ENCODE measurements at places on chromosomes 16 and 17. TPM values are rescaled to one million over a fixed set of nuclear protein-coding genes. Genes with fewer than 3 reads are reported as not detected.

The FBXL16 gene
- polyA plus RNA-seq = 12.0 TPM

The DHRS7C gene
- not detected for polyA plus RNA-seq

The GPS1 gene
- polyA plus RNA-seq = 149 TPM

DNA sequence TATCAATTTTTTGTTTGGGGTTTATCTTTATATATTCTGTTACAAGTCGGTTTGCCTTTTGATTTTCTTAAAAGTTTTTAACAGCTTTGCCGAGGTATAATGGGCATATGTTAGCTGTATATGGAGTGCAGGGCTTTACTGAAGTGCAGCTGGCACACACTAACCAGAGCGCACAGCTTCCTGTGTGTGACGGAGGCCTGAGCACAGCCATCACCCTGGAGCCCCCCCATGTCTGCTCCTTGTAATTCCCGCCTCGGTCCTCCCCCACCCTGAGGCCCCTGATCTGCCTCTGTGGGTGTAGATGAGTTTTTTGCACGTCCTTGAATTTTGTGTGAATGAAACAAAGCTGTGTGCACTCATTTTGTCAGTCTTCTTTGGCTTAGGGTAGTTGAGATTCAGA is 60.1 kb upstream of the ZNF750 start:
- no peak for DNase-seq

- no peak for DNase-seq
These were observed 64.6 kb downstream of the FTO start for GRCh38 chr16:53768593-53768992.

GRCh38 chr17:16003841-16004240 is 4.2 kb downstream of the TTC19 start:
- DNase-seq = peak; percentile 11

Measured in kidney (tissue), 22 donors.